Stimulated activated CD4-positive, alpha-beta T cell treated with anti-CD3 and anti-CD28 coated beads, Interleukin-4, amount 100 ng/mL, for 48 hours (primary cell): ENCODE measurements at places on chromosomes 2 and 18.

DNA sequence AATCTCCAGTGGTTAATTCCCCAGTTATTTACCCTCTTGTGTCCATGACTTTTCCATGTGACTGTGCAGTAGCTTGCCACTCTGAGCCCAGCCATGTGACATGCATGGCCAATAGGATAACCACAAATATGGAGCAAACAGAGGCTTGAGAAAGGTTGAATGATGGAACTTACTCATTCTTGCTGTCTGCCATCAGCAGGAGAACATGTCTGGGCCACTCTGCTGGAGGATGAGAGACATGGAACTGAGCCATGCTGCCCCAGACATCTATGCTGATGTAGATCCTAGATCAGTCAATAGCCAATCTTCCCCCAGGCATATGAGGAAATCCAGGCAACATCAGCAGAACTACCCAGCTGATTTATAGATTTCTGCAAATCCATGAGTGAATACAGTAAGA is 992.3 kb upstream of the FANCL start:
- DNase-seq = no peak

DNA sequence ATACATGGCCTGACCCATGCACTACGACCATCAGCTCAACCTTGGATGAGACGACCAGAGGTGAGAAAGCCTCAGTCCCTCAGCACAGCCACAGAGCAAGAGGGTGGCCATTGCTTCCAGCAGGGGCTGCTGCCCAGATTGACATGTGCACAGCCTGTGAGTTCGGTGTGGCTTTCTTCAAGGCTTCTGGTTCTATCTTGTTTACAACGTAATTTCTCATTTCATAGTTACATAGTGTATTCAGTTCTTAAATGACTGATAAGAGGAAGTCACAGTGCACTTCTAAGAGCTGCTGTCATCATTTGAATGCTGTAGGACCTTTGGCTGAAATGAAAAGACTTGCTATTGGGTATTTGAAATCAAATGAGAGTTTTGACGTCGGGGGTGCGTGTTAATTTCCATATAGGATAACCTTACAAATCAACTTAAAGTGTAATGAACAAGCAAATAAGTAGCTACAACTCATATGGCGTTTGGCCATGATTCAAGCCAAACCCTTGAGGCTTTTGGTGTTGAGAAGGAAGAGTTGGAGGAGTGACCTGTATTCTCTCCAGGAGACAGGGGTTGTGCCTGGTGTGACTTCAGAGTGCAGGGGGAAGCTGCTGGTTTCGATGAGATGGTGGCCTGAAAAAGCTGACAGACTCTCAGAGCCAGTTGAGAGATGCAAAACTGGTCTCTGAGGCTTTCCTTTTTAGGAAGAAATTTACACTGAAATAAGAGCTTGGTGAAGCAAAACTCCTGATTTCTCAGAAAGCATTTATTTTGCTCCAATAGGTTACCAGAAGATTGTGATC is 51.0 kb downstream of the TSHZ1 start:
- no peak for DNase-seq

GRCh38 chr2:67965246-67965645 is 97.6 kb downstream of the C1D start:
- DNase-seq = no peak

DNA sequence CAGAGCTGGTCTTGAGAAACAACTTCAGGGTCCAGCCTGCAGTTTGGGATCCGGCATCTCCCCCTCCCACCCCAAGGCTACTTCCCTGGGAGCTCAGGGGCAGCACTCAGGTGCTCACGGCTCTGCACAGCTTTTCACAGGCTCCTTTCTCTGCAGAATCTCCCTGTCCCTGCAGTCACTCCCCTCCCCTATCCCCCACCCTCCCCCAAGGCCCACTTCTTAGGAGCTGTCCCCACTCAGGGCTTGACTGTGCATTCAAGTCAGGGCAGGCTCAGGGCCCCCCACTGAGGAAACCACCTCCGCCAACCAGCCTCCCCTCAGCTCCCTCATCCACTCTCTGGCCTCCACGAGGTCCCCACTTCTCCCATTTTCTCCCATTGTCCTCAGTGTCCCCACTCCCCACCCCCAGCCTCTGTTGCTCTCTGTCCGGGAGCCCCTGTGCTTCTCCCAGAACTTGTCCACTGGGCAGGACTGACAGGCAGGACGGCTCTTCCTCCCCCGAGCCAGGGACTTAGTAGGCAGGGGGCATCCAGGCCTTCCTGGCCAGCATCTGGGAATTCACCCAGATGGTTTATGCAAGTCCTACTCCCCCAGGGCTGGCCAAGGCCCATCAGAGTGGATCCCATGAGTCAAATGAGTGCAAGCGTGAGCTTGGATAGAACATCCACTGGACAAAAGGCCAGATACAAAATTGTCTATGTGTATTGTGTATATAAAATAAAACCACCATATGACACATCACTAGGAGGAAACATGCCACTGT is 7.6 kb downstream of the NMUR1 start:
- DNase-seq = no peak

DNA sequence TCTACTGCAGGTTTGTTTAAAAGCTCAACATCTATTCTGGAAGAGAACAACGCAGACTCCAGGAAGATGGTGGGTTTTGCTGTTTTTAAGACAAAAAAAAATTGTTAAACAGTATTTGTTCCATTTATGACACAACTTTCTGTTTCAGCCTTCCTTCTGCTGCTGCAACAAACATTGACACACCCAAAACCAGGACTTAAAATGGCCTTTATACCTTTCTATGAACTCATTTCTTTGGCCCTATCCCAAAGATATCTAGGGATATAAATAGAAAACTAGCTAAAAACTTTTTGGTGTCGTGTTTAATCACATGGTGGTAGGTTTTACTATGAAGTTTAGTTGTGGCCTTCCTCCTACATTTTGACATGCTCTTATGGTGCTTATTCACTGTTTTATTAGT is 964 bp upstream of the GALNT3 start:
- no peak for DNase-seq

GRCh38 chr2:150620855-150621254 is 133.4 kb upstream of the RND3 start:
- no peak for DNase-seq

DNA sequence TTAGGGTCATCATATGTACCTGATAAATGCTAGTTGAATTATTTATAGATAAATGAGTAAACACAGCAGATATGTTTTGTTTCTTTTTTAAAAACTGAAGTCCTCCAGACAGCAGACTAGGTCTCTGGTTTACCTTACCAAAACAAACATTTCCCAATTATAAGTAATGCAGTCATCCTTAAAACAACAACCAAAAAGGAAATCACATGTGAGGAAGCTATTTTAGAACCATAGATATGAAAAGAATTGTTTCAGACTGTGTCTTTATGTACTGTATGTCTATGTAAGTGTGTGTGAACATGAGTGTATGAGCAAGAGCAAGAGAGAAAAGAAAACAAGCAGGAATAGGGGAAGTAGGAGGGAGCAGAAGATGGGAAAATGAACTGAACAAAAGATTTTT is 441.0 kb downstream of the CPS1 start:
- no peak for DNase-seq

DNA sequence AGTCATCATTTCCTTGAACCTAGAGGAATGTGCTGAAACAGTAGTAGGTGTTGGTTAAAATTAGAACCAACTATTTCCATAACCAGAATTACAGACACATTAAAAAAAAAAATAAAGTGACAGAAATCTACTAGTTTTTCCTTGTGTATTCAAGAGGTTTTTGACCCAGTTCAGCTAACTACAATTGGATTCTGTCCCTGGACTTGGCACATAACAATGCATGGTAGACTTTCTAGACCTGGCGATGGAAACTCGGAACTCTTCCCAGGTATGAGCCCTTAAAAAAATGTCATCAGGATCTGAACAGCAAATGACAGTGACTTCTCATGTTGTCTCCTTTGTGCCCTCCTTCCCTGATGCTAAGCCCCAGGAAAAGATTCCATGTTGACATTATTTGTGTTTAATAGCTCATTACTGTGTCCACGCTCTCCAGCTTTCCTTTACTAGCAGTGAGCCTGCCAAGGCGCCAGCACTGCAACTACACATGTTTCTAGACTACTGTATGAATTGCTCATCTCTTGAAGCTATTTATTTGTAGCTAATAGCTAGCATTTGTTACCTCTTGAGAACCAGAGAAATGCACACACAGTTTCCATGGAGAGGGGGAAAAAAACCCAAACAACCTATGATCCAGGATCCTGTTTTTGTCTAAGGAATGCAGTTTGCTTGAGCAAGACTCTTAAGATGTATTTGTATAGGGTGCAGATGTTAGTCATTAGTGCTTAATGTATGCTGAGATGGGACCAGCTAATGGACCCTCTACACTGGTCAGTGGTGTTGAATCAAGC is 148.5 kb downstream of the FMNL2 start:
- no peak for DNase-seq

- DNase-seq = peak; percentile 43
These were observed 100.5 kb downstream of the CDC42EP3 start for GRCh38 chr2:37570773-37571586.

- DNase-seq = no peak
These were observed 53.0 kb upstream of the LRP2 start for GRCh38 chr2:169415233-169415748.

DNA sequence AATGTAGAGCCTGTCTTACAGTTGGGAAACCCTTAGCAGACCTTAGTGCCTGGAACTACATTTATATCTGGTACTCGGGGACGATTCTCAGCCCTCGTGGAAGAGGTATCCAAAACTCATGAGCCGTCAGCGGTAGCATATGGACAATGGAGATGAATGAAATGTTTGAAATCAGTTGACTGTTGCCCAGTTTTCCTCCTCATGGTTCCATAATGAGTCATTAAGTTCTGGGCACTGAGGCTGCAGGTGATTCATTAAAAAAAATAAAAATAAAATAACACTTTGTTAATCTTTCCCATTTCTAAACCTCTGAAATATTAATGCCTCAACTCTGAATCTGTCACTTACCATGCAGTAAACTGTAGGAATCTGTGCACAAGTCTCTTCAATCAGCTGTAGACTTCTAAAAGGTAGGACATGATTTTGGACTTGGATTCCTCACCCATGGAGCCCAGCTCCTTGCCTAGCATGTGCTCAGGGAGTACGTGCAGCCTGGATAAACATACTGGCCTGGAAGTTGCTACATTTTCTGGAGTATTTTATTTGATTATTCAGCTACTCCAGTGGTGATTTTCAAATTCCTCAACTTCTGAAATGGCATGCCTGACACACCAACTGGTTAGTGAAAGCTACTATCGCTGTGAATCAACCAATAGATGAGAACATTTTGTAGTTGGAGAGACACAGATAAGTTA is 979.2 kb downstream of the CNTNAP5 start:
- no peak for DNase-seq

DNA sequence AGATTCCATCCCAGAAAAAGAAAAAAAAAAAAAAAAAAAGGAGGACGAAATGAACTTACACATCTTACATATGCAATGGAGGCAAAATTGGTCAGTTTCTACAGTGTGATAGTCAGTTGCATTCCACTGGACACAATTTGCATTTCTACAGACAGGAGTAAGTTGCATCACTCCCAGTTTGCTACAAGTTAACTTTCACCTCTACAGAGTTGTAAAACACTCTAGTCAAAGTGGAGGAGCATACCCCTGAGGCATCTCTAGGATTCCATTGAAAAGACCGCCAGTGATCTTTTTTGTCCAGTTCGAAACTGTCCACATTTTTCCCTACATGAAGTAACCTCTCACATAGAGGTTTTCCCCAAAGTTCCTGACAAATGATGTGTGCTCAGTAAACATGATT is 202.8 kb downstream of the VAPA start:
- no peak for DNase-seq

GRCh38 chr18:79501006-79501405 is 105.3 kb downstream of the NFATC1 start:
- no peak for DNase-seq

GRCh38 chr2:104046466-104046865 is 807.4 kb upstream of the POU3F3 start:
- DNase-seq = no peak
